ENCODE measurements at places on chromosomes 6 and 20.

GRCh38 chr6:140897349-140897748, 1235.4 kb upstream of the GJE1 start:
- no peak for DNase-seq

GRCh38 chr20:44407402-44408184, 52.1 kb downstream of the HNF4A start:
- DNase-seq = no peak

- no peak for DNase-seq
Observed at GRCh38 chr6:41036186-41036585, 2.8 kb downstream of the UNC5CL start.

- no peak for DNase-seq
Observed at GRCh38 chr6:17292600-17293133, 11.5 kb downstream of the RBM24 start.

DNA sequence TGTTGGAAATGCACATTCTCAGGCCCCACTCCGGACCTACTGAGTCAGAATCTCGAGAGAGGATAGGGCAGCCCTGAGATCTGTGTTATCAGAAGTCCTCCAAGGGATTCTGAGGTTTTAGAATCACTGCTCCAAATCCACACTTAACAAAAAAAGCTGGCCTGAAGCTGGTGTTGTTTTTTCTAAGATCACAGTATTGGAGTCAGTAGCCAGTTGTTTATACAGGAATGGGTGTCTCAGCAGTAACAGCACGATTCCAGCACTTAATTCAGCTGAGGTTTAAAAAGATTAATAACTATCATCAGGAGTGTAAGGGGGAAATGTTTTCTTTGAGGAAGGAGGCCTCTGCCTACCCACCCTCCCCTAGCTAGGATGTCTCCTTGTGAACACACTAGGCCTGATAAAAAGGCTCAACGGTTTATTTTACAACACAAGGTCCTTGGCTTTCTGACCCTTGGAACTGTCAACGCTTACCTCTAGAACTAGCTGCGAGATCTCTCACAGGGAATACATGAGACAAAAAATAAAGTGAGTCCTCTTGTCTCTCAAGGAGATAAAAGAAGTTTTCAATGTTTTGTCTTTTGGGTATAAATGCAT, 505.4 kb downstream of the CD83 start:
- DNase-seq = no peak

Data from activated CD4-positive, alpha-beta T cell treated with anti-CD3 and anti-CD28 coated beads, Interleukin-2, amount 50 U/mL, for 1 hour (primary cell).